ENCODE measurements at places on chromosomes 11 and 22. TPM values are rescaled to one million over a fixed set of nuclear protein-coding genes. Genes with fewer than 3 reads are reported as not detected.

GRCh38 chr11:45934580-45935318 is 12.3 kb downstream of the LARGE2 start:
- no peak for DNase-seq

TSSK2 gene
- total RNA-seq: not detected

- DNase-seq: no peak
These were observed 65.2 kb downstream of the DSCAML1 start for GRCh38 chr11:117731722-117732290.

- DNase-seq: no peak
These were observed 54.6 kb downstream of the SFI1 start for GRCh38 chr22:31550871-31551370.

DNA sequence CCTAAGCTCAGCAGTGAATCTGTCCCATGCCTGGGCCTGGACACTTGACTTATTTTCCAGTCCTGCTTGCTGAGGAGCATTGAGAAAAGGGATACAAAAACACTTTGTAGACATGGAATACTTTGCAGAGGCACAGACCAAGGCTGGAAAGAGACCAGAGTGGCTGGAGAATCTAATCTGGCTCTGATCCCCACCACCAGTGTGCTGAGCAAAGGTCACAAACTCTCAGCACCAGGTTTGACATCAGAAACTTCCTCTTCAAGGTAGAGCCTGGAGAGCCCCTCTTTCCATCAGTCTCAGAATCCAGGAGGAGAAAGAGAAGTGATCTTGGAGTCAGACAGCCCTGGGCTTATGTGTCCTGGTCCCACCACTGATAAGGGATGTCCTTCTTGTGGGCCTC is 53.5 kb downstream of the ISX start:
- DNase-seq: no peak

DNA sequence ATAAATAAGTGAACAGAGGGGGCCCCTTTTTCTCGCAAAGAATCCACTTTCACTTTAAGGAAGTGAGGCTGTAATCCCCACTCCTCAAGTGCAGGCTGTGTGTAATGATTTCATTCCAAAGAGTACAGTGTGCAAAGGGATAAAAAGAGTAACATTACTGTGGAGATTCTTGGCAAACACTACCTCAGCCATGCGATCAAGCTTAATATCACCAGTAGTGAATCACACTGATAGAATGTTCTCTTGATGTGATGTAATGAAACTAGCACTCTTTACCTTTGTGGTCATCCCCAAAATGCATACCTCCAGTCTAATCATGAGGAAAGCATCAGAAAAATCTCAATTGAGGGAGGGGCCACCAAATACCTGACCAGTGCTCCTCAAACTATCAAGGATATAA is 246.1 kb upstream of the CHORDC1 start:
- no peak for DNase-seq

- no peak for DNase-seq
These were observed 18.3 kb upstream of the MICAL2 start for GRCh38 chr11:12091956-12092558.

DNA sequence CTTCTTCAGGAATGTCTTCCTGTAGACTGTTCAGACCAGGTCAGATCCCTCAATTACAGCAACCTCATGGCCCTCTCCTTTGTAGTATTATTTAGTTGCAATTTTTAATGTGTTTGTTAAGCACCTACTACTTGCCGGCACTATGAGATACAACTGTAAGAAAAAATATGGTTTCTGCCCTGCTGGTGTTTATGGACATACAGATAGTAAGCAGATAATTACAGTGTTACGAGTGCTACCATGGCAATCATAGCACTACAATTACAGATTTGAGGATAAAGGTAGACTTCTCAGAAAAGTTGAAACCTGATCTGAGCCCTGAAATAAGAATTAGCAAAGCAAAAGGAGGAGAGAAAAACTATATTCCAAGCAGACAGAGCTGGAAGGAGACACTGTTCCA is 2.8 kb downstream of the LRRC51 start:
- DNase-seq: no peak

FOXRED2 gene
- 21.6 TPM for total RNA-seq

PRG2 gene
- not detected for total RNA-seq

CACNA1I gene
- 0.19 TPM for total RNA-seq

DNA sequence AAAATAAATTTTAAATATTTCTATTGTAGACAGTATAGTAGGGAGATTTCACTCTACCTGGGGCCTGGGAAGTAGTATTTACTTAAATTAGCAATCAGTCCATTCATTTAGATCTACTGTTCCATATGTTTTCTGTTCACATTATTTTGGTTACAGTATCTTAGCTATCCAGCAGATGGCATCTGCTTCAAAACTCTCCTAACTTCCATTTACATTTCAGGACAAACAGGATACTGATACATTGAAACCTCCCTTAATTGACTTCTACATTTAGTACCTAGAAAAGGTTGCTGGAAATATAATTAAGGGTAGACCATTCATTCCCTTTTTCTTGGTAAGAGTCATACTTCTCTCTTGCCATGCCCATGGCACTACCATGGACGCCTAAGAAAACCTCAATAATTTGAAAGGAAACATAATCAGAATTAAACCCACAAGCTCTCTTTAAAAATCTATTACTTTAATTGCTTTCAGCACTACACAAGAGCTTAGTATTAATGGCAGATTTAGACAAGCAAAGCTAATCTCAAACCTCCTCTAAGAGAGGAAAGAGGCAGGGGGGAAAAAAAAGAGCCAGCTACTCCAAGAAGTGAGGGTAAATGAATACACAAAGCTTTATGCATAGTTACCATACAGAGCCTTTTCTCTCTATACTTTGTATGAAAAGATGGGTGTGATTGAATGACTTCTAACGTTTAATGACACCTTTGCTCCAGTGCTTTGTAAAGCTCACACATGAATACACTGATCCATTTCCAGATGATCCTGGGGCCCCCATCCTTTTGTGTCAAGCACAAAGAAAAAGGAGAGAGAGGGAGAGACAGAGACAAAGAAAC is 131.2 kb upstream of the MTMR2 start:
- peak; percentile 48 for DNase-seq

DNA sequence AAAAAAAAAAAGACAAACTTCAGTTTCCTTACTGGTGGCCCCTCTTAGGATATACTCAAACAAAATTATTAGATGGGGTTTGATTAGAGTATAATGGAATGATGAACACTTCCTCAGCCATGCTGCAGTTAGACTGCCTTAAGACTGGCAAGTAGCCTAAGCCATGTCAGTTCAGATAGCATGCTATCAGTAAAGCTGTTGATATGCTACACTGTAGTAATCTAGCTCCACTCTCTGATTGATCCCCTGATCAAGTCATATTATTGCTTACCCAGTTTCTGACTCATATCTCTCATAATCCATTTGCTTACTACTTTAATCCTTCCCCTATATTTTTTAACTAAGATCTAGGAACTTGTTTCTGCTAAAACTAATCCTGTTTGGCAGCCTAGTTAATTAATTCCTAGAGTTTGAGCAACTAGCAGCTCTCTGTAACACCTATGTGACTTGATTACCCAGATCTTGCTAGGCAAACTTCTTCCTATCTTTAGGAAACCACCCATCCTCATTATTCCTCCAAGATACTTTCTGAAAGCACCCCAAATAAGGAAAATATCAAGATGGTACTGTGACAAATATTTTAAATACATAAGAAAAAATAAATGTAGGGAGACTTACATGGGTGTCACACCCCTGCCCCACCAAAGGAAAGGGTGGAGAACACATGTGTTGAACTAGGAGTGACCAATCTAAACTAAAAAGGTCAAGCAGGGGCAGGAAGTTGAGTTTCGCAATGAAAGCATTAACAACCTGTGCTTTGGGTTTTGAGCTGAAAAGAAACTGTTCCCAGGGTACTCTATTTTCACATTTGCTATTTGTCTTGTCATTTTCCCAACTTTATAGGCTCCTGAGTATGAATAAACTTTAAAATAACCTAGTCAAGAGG is 43.2 kb downstream of the PIK3C2A start:
- no peak for DNase-seq

GRCh38 chr11:102837156-102837555 is 6.3 kb downstream of the MMP3 start:
- no peak for DNase-seq

DNA sequence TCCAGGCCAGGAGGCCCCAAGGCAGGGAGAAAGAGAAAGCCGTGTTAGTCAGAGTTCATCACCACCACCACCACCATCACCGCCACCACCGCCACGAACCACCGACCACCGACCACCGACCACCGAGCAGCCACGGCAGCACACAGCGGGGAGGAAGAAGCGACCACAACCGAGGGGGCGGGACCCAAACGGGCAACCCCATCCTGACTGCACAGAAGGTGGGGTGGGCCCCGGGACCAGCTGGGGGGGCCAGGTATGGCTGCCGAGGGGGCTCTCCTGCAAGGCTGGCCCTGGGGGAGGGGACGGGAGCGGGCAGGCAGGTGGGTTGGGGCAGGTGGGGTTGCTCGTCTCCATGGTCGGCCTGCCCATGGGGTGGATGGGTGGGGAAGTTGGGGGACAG is 34.2 kb downstream of the SYT7 start:
- DNase-seq: no peak

GLYATL1 gene
- 1.5 TPM for total RNA-seq

MICAL2 gene
- 52.1 TPM for total RNA-seq

DNA sequence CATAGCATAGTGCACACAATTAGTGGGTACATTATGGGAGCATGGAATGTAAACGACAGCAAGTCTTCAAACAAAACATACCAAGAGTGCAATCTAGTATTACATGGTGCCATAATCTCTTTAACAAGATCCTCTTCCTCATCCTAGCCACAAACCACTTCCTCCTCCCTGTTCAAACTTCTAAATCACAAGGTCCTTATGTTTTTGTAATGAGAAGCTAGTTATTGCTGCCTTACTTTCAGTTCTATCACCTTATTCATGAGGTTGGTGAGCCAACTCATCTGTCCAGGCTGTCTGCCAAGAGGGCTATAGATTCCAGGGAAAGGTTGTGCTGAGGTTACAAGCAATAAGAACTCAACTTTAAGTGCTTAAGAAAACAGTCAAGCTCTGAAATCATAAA is 195.4 kb upstream of the ARHGAP20 start:
- DNase-seq: peak; percentile 98

DNA sequence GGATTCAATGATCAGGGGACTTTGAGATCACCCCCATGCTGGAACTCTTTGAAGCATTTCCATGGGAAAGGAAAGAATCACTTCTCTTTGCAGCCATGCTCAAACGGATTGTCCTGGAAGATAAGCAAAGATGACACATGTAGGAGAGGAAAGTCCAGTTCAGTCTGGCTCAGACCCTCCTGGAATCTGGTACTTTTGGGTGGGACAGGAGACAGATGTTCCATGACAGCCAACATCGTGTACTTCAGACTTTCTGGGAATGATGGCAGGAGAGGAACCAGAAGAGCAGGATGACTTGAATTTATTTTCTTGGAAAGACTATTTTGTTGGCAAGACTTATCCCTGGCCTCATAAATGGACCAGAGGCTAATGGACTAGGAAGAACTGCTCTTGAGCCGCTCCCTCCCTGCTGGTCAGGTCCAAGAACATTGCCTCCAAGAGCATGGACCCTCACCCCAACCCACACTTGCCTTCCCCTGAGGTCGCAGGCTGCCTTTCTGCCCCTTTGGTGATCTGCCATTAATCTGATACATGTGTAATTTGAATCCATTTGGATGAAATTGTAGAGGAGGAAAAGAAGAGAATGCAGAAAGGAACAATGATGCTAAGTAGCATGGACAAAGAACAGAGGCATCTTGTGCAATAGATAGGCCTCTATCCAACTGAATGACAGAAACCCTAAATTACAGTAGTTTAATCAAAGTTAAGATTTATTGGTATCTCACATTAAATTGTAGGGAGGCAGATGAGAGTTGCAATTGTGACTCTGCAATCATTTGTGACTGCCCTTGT is 201.0 kb downstream of the SNX19 start:
- DNase-seq: no peak

OR4A16 gene
- total RNA-seq: not detected
